ENCODE measurements at places on chromosomes 7 and 10.

DNA sequence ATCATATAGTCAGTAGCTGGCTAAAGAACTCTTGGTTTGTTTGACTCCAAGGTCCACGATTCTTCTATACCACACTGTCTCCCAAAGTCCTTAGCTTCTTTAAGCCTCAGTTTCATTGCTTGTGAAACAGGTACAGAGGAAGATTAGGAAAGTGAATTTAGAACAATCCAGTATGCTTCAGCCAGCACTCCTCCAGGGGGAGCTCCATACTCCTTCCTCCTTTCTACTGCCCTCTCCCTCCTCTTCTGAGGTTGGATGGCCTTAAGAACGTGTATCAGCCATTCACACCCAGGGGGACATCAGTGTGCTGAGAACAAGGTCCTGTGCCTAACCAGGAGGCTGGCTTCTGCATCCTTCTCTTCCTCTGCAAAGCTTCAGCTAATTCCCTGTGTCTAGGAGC is 54.8 kb upstream of the CALD1 start:
- DNase-seq = no peak

DNA sequence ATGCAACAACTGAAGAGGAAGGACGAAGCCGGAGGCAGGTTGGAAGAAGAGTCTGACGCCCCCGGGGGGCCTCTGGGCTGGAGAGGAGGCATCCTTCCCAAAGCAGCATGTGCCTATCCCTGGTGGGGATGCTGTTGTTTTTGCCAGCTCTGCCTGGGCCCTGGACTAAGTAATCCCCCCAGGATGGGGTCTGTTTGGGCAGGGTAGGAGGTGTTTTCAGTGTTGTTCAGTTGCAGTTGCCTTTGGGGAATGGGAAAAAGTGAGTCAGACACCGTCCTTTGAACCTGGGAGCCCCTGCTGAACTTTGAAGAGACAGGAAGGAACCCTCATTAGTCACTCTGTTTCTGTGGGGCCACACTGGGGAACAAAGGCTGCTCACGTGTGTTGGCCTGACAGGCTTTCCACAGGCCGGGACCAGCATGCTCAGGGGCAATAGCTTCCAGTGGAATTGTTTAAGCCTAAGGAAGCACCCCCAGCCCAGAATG is 35.2 kb upstream of the GDF10 start:
- DNase-seq = peak; percentile 71

- DNase-seq = no peak
Measured at GRCh38 chr7:25361863-25362262, 133.6 kb upstream of the NPVF start.

- DNase-seq = no peak
Measured at GRCh38 chr7:141251180-141251579, 177.3 kb downstream of the TMEM178B start.

- DNase-seq = no peak
Measured at GRCh38 chr10:3127921-3128320, 44.7 kb downstream of the PITRM1 start.

DNA sequence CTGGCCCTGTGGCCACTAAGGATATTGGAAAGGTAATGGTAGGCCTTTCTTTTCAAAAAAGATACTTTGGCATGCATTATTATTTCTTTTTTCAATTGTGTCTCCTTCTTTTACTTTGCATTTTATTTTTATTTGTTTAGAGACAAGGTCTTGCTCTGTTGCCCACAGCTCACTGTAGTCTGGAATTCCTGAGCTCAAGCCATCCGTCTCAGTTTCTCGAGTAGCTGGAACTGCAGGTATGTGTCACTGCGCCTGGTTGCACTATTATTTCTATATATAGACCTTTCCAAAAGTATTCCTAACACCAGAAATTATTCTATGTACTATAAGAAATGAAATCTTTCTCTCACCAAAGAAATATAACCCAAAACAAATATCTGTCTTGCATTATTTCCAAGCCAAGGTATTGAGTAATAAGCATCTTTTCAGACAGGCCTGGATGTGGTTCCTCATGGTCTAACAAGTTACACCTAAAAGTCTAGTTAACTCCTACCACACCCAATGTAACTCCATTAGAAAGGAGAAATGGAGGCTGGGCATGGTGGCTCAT is 500.8 kb upstream of the ANKRD30A start:
- DNase-seq = no peak

- DNase-seq = no peak
Measured at GRCh38 chr7:24054236-24054635, 229.8 kb upstream of the NPY start.

GRCh38 chr7:87119581-87119980 is 32.7 kb upstream of the DMTF1 start:
- no peak for DNase-seq

DNA sequence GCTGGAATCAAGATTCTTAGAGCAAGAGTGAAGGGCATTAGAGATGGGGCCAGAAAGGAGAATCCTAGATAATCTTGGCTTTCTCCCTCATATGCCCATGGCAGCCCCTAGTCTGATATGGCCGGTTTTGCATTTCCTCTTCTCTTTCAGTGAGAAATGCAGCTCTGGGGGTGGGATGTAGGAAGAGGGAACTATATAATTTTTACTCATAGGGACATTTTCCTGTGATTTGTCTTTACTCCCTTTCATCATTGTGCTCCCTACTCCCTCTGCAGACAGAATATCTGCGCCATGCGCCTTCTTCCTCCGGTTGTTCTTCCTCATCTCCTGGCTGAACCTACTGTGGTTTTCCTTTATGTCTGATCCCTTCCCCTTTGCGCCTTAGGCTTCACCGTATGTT is 16.8 kb upstream of the CHCHD1 start:
- no peak for DNase-seq

GRCh38 chr7:30364773-30365172 is 80.4 kb downstream of the ZNRF2 start:
- DNase-seq = no peak

GRCh38 chr10:98627711-98628110 is 181.0 kb upstream of the HPS1 start:
- no peak for DNase-seq

DNA sequence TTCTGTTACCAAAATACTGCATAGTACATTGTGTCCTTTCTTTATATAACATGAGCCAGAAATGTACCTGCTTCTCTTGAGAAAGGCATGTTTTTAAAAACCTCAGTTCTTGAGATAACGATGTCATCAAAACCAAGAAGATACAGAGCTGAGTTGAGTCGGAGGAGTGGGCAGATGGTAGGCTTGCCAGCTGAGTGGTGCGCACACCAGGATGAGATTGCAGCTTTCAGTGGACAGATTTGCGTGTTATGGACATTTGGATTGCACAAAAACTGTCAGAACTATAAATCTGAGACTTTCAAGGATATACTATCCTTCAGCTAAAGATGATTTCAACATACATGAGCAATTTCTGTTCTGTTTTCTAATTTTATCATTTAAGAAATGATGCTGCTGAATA is 25.0 kb downstream of the PRKAR2B start:
- no peak for DNase-seq

DNA sequence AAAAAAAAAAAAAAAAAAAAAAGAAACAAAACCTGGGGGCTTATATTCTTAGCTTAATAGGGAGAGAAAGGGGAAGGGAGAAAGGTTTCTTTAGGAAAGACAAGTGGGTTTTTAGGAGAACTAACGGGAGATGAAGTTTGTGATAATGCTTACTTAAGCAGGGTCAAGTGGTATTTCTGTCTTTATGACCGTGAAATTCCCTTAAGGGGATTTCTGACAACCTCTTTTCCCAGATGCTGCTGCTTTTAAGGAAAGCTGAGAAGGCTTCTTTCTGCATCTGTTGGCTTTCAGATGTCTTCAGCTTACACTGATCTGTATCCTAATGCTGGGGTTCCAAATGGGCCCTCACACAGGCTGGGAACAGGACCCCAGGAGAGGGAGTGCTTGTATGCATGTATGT is 42.6 kb downstream of the ADAMTS14 start:
- no peak for DNase-seq

GRCh38 chr7:132604121-132604520 is 27.9 kb upstream of the PLXNA4 start:
- no peak for DNase-seq

DNA sequence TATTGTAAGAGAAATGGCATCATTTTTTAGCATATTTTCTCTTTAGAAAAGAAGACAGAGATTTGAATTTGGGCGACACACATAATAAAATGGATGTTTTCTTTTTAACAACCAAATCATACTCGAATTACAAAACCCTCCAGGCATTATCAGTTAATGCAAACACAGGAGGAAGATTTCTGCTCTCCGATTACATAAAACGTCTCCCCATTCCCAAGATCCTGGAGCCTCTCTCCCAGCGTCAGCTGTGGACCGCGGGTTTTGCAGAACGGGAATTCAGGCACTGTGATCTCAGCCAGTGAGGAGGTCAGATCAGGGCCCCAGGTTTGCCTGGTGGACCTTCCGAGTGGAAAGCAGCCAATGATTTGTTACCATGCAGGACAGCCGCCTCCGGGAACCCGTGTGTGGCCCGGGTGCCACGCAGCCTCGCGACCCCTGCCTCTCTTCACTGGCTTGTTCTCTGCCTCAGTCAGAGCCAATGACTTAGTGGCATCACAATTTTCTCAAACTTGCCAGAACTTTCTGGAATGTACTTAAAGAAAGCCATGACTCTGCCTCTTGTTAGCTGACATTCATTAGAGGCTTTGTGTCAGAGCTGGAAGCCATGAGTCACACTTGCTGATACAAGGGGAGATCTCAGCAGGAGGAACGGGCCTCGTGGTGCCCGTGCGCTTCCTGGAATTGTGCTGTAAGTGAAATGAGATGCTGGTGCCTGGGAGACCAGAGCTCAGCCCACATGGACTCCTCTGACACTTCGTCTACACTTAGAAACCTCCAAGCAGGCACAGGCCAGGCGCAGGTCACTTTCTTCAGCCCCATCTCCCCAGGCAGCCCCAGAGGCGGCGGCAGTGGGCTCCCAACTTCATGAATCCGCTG is 246.1 kb downstream of the KLF6 start:
- no peak for DNase-seq

GRCh38 chr10:10096898-10097297 is 920.8 kb upstream of the CELF2 start:
- no peak for DNase-seq

DNA sequence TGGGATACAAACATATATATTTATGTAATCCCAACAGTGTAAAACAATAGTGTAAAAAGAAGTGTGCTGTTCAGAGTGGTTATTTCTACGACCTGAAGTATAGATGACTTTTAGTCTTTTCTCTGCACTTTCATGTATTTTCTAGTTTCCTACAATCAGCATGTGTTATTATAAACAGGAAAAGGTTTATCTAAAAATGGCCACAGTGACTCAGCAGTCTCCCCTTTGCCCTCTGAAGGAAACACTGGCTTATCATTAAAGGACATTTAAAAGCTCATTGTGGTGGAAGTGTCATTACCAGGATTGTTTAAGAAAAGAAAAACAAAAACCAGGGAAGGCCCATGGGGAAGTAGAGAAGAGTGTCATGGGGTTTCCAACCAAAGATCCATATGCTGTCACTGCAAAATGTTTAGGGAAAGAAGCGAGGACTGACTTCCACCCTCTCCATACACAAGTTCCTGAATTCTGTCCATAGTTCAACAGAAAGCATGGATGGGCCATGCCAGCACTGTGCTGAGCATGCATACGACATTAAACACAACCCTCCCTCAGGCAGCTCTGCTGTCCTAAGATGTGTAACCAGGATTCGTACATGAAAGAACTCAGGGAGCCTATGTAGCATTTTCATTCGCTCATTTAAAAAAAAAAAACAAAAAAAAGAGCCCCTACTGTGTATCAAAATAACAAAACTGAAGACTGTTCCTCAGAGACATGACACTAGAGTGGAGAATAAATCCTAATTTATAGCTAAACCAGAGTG is 10.2 kb downstream of the CYREN start:
- no peak for DNase-seq

DNA sequence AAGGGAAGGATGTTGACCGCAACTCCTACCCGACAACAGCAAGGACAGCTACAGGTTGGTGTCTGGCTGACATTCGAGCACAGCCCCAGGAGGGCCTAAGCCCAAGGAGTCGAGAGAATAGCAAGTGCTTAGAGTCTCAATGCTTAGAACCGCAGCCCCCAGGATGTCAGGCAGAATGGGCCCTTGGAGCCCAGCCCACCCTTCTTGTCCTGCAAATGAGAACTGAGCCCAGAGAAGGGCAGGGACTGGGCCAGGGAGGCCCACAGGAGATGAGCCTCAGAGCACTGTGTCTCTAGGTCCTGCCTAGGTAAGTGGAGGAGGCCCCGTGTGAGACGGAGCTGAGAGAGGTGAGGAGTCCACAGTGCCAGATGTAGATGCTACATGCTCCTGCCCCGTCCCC is 173.3 kb upstream of the ZMIZ1 start:
- DNase-seq = no peak

- no peak for DNase-seq
Measured at GRCh38 chr7:36514289-36515243, 124.9 kb downstream of the ANLN start.

DNA sequence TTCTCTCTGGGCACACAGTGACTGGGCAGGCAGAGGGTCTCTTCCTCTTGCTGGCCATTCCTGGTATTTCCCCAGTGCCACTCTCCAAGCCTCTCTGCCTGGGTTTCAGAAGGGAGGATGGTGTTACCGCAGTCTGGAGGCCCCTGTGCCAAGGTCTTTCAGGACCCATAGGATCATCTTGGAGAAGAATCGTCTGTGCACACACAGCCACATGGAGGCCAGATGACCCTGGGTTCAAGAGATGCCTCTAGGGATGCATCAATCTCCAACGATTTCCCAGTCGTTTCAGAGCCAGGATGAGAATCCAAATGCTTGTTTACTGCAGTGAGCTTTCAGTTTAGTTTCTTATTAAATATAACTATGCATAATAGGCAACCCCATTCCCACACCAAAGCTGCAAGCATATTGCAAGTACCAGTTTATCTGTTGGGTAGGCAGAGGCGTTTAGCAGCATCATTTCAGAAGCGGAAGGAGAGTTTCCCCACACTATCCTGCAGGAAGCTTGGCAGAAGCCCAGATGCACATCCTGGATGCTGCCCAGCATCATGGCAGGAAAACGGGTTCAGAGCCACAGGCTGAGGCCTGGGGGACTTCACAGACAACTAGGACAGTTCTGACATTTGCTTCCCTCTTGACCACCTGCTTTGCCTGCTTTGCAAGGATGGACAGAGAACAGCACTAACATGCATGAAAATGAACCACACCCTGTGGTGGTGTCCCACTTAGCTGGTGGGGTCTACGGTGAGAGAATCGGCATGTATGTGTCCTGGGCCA is 134.7 kb upstream of the FAM20C start:
- no peak for DNase-seq

GRCh38 chr10:129641982-129642381 is 174.9 kb downstream of the MGMT start:
- no peak for DNase-seq

- DNase-seq = no peak
Measured at GRCh38 chr7:80533287-80533686, 21.4 kb upstream of the GNAT3 start.

DNA sequence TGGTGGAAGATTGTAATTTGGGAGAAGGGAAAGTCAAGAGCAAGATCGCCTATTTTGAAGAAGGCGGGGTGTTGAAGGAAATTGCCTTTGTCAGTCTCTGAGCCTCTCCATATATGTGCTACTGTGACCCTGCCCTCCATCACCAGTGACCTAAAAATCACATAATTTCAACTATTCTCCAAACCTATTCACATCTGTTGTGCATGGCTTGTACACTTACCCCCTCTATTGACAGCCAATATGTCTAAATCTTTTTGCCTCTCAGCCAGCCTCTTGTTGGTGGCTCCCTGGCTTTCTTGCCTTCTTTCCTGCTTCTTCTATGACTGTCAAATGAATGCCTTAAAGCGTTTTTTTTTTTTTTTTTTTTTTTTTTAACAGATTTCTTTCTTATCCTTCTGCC is 295.6 kb downstream of the AUTS2 start:
- no peak for DNase-seq

Data from activated CD8-positive, alpha-beta memory T cell treated with anti-CD3 and anti-CD28 coated beads, Interleukin-2, amount 50 U/mL, for 4 hours (primary cell).